ENCODE measurements at places on chromosomes 4 and X.

DNA sequence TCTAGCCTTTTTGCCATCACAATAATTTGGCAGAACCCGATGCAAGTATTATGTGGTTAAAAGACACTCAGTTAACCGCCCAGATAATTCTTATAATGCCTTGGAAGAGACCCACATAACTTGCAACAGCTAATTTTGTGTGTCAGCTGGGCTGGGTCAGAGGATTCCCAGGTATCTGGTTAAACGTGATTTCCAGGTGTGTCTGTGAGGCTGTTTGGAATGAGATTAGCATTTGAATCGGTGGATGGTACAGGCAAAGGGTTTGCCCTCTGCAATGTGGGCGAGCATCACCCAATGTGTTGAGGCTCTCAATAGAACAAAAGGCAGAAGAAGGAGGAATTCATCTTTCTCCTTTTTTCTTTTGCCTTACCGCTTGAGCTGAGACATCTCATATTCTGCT lies 314.2 kb upstream of the PUDP start:
- DNase-seq, result no peak

DNA sequence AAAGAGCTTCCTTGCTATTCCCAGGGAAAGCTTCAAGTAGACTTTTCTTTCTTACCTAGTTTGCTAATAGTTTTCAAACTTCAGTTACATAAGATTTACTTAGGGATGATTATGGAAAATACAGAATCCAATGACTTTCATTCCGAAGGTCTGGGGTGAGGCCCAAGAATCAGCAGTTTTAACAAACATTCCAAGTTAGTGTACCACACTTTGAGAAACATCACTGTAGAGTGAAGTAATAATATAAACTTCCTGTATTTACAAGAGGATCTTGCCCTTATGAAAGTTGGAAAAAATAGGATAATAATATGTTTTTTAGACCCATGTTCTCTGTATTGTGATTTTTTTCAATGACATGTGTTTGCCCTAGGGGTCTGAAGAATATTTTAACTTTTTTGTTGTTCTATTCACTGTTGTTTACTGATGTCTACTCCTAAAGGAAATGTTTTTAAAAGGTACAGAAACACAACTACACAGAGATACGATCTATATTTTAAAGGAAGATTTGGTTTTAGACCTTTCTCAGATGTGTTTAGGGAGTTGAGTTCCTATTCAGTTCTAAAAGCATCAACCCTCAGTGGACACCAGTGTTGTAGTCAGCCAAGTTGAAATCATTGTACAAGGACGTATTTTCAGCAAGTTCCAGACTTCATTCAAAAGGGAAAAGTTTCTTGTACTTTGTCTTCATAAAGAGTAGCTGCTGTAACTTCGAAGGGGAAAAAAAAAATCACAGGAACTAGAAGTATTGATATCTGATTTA lies 295.8 kb upstream of the SLC7A11 start:
- DNase-seq, result no peak

- DNase-seq, result no peak
Observed at GRCh38 chr4:144667500-144667899, 21.5 kb downstream of the HHIP start.

- DNase-seq, result no peak
Observed at GRCh38 chr4:157050561-157050960, 25.4 kb upstream of the GLRB start.

- DNase-seq, result no peak
Observed at GRCh38 chr4:138658518-138658917, 357.1 kb upstream of the NOCT start.

GRCh38 chr4:68718447-68719074 lies 48.1 kb upstream of the UGT2B15 start:
- no peak for DNase-seq

GRCh38 chr4:169366821-169367220 lies 96.1 kb upstream of the SH3RF1 start:
- DNase-seq, result no peak

DNA sequence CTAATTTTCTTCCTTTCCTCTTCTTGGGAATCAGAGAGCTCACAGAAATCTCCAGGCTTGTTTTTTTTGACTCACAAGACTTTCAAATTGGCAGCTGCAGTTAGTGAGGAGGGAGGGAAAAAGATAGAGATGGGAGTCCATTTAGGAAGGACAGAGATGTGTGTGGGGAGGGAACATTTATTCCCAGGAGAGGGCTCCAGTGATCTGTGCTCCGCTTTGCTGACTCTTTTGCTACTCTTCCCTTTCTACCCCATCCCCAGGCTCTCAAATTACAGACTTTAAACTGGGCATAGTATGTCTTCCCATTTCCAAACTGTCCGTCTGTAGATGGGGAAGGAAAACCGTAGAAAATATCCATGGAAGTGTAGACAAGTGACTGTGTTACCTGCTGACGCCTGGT lies 39.1 kb upstream of the UCP1 start:
- DNase-seq, result no peak

DNA sequence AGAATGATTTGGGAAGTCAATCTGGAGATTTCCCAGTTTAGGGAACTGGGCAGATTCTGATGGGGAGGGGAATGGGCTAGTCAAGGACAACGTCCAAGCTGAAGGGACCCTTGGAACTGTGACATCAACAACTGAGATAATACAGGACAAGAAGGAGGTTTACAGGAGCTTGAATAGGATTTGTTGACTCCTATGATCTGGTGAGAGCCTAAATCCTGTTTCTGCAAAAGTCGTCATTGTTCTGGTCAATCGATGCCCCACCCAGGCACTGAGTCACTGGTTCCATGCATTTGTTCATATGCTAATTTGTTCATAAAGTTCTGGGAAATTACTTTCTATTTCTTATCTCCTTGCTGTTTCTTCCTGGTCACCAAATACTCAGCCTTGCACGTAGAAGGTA lies 15.3 kb upstream of the PDGFRA start:
- DNase-seq, result no peak
